ENCODE measurements at places on chromosomes 6 and 20.
A peak's percentile ranks its signal among the peaks of the same experiment; 100 is the strongest.

DNA sequence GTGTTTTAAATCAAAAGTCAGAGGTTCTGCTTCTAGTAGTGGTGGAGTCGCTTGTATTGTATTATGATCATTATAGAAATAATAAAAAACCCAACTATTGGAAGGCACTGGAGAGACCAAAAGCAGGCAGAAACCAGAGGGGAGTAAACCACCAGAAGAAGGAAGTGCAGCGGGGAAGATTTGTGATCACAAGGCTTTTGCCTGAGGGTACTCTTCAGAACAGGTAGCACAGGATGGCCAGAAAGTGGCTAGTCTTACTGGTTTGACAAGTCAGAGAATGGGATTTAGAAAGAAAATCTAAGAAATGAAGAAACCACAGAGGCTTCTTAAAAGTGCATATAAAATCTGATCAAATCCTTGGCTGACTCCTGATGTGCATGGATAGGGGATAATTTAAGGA lies 24.0 kb downstream of the MAPK13 start:
- DNase-seq: no peak
- H3K4me1 ChIP-seq: no peaks in the 10 kb centered on the region
- no peak overlapping the region for H3K4me3 ChIP-seq
- H3K27ac ChIP-seq: no peak overlapping the region

DNA sequence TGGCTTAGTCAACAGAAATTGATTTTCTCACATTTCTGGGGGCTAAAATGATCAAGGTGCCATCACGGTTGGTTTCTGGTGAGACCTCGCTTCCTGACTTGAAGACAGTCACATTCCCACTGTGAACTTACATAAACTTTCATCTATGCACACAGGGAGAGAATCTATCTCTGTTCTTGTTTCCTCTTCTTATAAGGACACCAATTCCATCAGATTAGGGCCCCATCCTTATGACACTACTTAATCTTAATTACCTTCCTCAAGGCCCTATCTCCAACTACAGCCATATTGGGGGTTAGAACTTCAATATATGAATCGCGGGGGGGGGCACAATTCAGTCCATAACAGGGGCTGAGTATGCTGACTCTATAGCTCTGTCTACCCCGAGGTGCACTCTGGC lies 10.6 kb upstream of the SCGN start:
- no peaks in the 10 kb centered on the region for H3K4me1 ChIP-seq
- no peak overlapping the region for H3K27ac ChIP-seq
- H3K4me3 ChIP-seq: no peak overlapping the region
- no peak for DNase-seq

- H3K4me1 ChIP-seq: peaks cover 9% of the 10 kb centered on the region
- no peak overlapping the region for H3K4me3 ChIP-seq
- H3K27me3 ChIP-seq: peaks cover 1% of the 10 kb centered on the region
- no peak for DNase-seq
- H3K36me3 ChIP-seq: no peaks in the 10 kb centered on the region
- H3K27ac ChIP-seq: no peak overlapping the region
These were observed 7.7 kb downstream of the TTBK1 start for GRCh38 chr6:43250992-43251373.

GRCh38 chr20:58340853-58341252 lies 31.3 kb downstream of the RAB22A start:
- H3K36me3 ChIP-seq: no peaks in the 10 kb centered on the region
- H3K27me3 ChIP-seq: no peaks in the 10 kb centered on the region
- peaks cover 3% of the 10 kb centered on the region for H3K4me1 ChIP-seq

DNA sequence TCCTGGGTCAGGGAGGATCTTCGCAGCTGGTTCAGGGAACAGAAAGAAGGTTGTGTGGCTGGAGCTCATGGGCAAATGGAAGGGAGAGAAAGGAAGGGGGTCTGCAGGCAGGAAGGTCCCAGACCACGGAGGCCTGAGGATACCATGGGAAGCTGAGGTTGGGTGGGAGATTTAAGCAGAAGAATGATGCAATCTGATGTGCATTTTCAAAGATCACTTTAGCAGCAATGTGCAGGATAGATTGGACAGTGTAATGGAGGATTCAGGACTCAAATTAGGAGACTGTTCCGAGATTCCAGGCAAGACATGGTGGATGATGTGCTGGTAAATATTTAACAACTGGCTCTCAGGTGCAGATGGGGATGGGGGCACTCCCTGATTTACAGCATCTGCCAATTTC lies 5.8 kb upstream of the RRBP1 start:
- no peak overlapping the region for H3K4me3 ChIP-seq
- peaks cover 26% of the 10 kb centered on the region for H3K27me3 ChIP-seq
- no peak for DNase-seq
- H3K27ac ChIP-seq: no peak overlapping the region

GRCh38 chr6:90118069-90118468 lies 178.6 kb downstream of the BACH2 start:
- H3K4me1 ChIP-seq: no peaks in the 10 kb centered on the region
- H3K27me3 ChIP-seq: no peaks in the 10 kb centered on the region
- no peak overlapping the region for H3K4me3 ChIP-seq

GRCh38 chr20:48638546-48638945 lies 189.3 kb downstream of the PREX1 start:
- DNase-seq: peak; percentile 73
- no peaks in the 10 kb centered on the region for H3K36me3 ChIP-seq
- H3K27ac ChIP-seq: no peak overlapping the region
- no peak overlapping the region for H3K4me3 ChIP-seq
- no peaks in the 10 kb centered on the region for H3K27me3 ChIP-seq
- H3K4me1 ChIP-seq: no peaks in the 10 kb centered on the region

DNA sequence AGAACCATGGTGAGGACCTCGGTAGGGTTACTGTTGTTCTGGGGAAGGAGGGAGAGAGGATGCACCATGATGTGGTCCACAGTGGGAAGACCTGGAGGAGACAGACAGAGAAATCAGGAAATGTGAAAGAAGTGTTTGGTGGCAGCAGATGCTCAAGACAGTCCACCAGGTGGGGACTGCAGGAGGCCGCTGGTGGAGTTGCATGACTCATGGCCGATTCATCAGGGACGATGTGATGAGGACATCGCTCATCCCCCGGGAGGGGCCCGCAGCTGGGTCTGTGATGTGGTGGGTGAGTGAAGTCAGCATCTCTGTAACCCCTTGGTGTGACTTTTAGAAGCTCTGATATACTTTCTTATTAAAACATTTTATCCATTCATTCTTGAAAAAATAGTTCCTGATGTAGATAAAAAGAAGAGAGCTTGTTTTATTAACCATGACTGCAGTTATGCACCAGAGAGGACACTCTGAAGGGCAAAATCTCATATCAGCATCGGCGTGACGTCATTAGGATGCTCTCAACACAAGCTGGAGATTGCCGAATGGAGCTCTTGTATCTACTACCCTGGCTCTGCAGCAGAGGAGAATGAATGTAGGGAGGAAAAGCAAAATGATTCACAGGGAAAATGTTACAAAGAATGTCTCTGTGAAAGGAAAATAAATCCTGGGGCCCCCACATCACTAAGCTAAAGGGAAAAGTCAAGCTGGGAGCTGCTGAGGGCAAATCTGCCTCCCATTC lies 71.2 kb downstream of the RAMACL start:
- no peak overlapping the region for H3K27ac ChIP-seq

GRCh38 chr20:24723647-24724352 lies 225.3 kb upstream of the CST7 start:
- DNase-seq: no peak
- H3K27ac ChIP-seq: no peak overlapping the region
- peaks cover 9% of the 10 kb centered on the region for H3K27me3 ChIP-seq

- no peaks in the 10 kb centered on the region for H3K27me3 ChIP-seq
- H3K4me1 ChIP-seq: no peaks in the 10 kb centered on the region
- H3K36me3 ChIP-seq: no peaks in the 10 kb centered on the region
- H3K27ac ChIP-seq: no peak overlapping the region
- no peak overlapping the region for H3K4me3 ChIP-seq
These were observed 23.3 kb upstream of the BMP2 start for GRCh38 chr20:6744180-6744579.

DNA sequence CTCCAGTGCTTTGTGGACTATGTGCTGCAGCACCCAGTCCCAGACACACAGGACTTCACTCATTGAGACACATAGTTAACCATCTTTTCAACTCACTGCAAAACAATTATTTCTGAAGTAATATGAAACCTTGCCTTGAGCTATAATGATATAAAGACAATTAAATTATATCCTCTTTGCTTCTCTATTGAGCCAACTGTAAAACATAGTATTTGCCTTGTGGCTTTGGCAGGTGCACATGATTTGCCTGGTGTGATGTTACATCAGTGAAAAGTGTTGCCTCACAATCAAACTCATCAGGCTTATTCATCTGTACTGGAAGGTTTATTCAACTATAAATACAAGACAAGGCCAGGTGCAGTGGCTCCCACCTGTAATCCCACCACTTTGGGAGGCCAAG lies 80.6 kb downstream of the NCOA7 start:
- peaks cover 9% of the 10 kb centered on the region for H3K4me1 ChIP-seq
- no peak overlapping the region for H3K4me3 ChIP-seq
- H3K27me3 ChIP-seq: no peaks in the 10 kb centered on the region

DNA sequence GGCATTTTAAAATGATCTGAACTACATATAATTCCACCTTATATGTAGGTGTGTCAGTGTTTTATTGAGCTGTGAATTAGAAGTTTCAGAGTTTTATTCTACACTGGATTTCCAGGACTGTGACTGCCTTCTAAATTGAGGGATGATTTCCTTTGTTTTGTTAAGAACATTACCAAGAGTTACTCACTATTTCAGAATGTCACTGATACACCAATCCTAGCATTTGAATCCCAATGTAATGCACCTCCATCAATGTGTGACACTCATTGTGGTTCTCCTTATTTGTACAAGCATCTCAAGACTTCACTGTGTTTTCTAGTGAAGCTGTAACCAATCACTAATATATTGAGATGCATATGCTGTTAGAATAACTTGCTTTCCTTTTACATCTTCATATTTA lies 86.8 kb downstream of the PLCB1 start:
- no peaks in the 10 kb centered on the region for H3K36me3 ChIP-seq
- no peaks in the 10 kb centered on the region for H3K27me3 ChIP-seq
- H3K27ac ChIP-seq: no peak overlapping the region
- no peak overlapping the region for H3K4me3 ChIP-seq
- no peaks in the 10 kb centered on the region for H3K4me1 ChIP-seq

DNA sequence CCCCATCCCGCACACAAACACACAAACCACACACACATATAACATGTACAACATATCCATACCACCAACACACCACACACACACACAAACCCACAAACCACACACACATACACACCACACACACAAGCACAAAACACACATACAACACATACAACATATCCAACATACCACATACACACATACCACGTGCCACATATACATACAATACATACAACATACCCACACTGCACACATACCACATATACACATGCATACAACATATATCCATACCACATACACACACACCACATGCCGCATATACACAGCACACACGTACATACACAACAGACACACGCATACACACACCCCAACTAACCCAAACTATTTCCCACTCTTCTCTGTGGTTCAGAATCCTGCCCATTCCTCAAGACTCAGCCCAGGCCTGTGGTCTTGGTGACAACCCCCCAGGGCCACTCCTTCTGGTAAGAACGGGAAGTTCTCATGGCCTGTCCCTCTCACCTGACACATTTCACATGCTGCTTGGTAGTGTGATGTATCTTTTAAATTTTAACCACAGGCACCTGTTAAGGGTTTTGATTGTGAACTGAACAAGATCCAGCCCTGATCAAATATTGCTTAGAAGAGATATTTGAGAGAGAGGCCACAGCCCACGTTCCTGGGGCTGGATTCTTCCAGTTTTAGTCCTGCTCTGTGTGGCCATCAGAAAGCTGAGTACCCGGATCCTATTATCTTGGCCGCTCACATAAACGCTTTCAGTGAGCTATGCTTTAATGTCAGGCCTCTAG lies 55.9 kb upstream of the KCNK16 start:
- DNase-seq: no peak
- no peaks in the 10 kb centered on the region for H3K36me3 ChIP-seq
- H3K27ac ChIP-seq: no peak overlapping the region
- H3K27me3 ChIP-seq: no peaks in the 10 kb centered on the region
- no peak overlapping the region for H3K4me3 ChIP-seq

DNA sequence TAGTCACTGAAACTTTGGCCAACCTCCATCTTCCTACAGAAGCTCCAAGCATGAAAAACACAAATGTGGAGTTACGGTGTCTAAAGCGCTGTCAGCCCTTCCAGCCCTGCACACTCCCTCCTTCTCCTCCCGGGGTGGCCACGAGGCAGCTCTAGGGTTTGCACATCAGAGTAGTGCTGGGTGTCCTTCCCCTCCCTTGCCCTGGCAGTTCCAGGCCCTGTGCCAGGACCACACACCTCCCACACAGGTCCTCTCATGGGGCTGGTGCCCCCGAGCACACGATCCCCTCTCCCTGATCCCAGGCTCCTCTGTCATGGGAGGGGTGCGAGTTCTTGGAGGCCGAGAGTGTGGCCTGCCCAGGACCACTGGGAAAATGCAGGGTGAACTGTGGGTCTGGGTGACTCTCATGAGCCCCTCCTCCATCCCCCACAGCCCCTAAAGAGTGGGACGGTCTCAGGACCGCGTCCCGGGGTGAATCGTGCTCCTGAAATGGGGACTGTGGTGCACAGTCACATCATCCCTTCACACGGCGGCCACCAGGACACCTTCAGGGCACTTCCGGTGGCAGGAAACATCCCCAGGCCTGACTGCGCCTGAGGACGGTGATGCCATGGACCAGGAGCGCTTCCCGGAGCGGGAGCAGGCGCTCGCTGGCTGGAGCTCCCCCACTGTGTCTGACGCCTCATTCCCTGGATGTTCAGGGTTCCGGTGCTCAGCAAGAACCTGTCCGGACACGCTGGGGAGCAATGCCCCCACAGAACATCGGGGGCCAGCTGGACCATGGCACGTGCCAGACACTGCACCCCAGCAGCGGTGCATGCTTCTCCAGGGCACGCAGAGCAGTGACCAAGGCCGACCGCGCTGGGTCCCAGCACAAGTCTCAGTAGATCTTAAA lies 42.8 kb upstream of the SLCO4A1 start:
- no peaks in the 10 kb centered on the region for H3K27me3 ChIP-seq
- H3K27ac ChIP-seq: peak overlapping the region; percentile 60
- no peak overlapping the region for H3K4me3 ChIP-seq
- no peaks in the 10 kb centered on the region for H3K36me3 ChIP-seq
- DNase-seq: no peak

- H3K27ac ChIP-seq: no peak overlapping the region
- H3K4me1 ChIP-seq: no peaks in the 10 kb centered on the region
- no peaks in the 10 kb centered on the region for H3K27me3 ChIP-seq
These were observed 14.1 kb downstream of the FAM210B start for GRCh38 chr20:56372850-56373249.

- H3K27ac ChIP-seq: no peak overlapping the region
- no peak for DNase-seq
- H3K36me3 ChIP-seq: no peaks in the 10 kb centered on the region
- peaks cover 10% of the 10 kb centered on the region for H3K27me3 ChIP-seq
These were observed 12.4 kb upstream of the LRFN2 start for GRCh38 chr6:40599555-40599954.

DNA sequence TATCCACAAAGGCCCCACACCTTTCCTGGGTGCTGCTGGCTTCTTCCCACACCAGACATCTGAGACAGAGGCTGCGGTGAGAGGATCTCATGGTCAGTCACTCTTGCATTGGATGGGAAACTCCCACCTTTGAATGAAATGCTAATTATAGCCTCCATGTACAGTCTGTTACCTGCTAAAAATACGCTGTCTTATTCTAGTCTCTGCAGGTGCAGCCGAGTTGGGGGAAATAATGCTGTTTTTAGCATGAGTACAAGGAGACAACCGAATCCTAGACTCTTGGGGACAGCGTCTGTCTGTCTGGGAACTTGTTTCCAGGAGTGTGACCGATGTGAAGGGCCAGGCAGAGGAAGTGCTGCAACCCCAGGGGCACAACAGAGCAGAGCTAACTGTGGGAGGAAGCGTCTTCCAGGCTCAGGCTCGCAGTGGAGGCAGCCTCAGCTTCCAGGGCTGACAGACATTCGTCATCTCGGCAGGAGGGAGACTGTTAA lies 286.2 kb downstream of the PREX1 start:
- no peak overlapping the region for H3K27ac ChIP-seq
- no peaks in the 10 kb centered on the region for H3K4me1 ChIP-seq
- no peaks in the 10 kb centered on the region for H3K36me3 ChIP-seq
- DNase-seq: no peak
- H3K4me3 ChIP-seq: no peak overlapping the region

Measured in Panc1 (cell line).